ENCODE measurements at places on chromosomes 5 and 9.

DNA sequence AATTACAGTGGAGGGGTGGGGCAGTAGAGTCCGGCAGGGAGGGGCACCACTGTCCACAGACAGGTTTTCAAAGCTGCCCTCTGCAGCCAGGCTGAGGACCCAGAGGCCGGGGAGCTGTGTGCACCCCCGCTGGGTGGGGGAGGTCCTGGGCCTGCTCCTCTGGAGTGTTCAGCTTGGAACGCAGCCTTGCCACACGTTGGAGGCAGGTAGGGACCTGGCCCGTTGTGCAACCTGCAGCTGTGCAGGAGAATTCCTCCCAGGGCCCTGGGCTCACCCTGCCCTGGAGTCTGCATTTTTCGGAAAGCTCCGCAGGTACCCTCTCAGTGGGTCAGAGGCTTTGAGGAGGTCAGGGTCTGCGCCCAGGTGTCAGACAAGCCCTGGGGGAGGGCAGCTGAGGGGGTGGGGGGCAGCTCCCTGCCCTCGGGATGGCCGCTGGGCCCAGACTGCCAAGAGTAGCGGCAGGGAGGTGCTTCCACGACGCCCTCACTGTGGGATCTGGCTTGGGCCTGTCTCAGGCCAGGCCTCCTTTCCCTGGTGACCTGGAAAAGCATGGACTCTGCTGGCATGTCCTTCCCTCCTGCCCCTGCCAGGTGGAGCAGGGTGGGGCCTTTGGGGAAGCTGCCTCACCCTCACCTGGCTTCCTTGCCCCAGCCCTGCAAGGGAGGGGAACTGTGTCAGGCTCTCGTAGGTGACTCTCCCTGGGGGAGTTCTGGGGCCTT is 29.5 kb downstream of the RXRA start:
- DNase-seq, result no peak

DNA sequence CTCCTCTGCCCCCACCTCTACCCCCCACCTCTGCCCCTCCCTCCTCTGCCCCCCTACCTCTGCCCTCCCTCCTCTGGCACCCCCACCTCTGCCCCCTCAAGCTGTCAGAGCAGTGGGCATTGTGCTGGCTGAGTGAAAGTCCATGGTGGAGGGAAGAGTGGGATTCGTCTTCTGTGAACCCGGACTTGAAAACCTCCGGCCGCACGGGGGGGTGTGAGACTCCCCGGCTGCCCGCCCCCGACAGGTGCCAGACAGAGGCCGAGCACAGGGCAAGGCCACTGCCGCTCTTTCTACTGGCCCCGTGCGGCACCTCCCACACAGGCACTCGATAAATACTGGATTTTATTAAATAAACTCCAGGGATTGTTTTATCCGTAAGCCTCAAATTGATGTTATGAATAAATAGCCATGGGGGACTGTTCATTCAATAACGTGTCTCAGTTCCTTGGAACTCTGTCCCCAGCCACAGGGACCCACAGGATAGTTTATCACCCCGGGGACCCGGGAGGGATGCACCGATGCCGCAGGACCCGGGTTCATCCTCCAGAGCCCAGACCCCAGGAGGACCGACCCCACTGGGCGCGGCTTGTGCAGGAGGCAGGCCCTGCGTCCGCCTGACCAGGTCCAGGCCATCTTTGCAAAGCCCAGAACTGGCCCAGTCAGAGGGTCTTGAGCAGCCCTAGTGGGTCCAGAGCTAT is 2.6 kb upstream of the QRFP start:
- no peak for DNase-seq

- no peak for DNase-seq
Observed at GRCh38 chr9:72480921-72481320, 40.5 kb upstream of the TMC1 start.

DNA sequence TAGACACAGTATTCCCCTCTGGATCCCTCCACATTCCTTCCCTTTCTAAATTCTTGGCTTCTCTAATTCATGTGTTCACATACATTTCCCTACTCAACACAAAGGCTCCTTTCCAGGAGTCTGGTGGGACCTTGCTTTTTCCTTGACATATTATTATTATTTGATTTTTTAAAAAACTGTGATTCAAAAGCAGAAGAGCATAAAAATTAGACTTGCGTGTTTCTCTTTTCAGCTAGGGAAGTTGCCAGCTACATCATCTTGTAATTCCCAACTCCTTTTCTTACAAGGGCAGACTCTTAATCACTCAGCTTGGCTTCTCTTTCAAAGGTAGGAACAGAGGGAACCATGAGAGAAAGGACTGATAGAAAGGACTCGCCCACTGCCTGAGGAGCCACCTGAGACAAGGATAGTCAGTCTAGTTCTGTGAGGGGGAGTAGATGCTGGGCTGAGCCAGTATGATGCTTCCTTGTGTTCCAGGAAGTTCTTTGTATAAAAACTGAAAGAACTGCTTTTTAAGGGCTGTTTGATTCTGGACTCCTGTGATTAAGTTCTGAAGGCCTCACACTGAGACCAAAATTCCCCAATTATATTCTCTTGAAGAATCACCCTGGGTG is 51.0 kb upstream of the DPYSL3 start:
- peak; percentile 70 for DNase-seq

GRCh38 chr9:124254261-124254682 is 3.5 kb upstream of the NEK6 start:
- peak; percentile 12 for DNase-seq

GRCh38 chr9:122158202-122158601 is 1.4 kb downstream of the NDUFA8 start:
- no peak for DNase-seq

- DNase-seq, result peak; percentile 76
Observed at GRCh38 chr5:53480416-53481158, at the start of gene FST. Gene FST (plus strand): TSS chr5:53480629. CDS start chr5:53480792, 163 bp downstream.

GRCh38 chr5:118253225-118254061 is 734.9 kb downstream of the DTWD2 start:
- peak; percentile 41 for DNase-seq

- no peak for DNase-seq
Observed at GRCh38 chr9:109383356-109383755, 62.5 kb upstream of the EPB41L4B start.

- peak; percentile 45 for DNase-seq
Observed at GRCh38 chr5:159657771-159658170, 258.5 kb upstream of the ADRA1B start.

- no peak for DNase-seq
Observed at GRCh38 chr5:88393716-88394535, 125.3 kb upstream of the TMEM161B start.

- peak; percentile 24 for DNase-seq
Observed at GRCh38 chr5:61167382-61167781, 5.1 kb upstream of the SMIM15 start.

- no peak for DNase-seq
Observed at GRCh38 chr9:92425474-92425873, 1.2 kb upstream of the OMD start.

DNA sequence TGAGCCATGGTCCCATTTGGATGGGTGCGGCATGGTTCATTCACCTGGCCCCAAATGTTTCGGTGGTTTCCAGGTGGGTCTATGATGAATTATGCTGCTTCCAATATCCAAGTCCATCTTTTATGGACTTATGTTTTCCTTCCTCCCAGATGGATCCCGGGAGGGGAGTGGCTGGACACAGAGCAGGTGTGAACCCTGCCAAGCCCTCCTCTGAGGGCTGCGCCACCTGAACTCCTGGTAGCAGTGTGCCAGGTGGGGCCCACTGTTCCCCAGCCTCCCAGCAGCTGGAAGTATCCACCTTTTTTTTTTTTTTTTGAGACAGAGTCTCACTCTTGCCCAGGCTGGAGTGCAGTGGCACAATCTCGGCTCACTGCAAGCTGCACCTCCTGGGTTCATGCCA is 42.9 kb downstream of the WNK2 start:
- DNase-seq, result no peak

DNA sequence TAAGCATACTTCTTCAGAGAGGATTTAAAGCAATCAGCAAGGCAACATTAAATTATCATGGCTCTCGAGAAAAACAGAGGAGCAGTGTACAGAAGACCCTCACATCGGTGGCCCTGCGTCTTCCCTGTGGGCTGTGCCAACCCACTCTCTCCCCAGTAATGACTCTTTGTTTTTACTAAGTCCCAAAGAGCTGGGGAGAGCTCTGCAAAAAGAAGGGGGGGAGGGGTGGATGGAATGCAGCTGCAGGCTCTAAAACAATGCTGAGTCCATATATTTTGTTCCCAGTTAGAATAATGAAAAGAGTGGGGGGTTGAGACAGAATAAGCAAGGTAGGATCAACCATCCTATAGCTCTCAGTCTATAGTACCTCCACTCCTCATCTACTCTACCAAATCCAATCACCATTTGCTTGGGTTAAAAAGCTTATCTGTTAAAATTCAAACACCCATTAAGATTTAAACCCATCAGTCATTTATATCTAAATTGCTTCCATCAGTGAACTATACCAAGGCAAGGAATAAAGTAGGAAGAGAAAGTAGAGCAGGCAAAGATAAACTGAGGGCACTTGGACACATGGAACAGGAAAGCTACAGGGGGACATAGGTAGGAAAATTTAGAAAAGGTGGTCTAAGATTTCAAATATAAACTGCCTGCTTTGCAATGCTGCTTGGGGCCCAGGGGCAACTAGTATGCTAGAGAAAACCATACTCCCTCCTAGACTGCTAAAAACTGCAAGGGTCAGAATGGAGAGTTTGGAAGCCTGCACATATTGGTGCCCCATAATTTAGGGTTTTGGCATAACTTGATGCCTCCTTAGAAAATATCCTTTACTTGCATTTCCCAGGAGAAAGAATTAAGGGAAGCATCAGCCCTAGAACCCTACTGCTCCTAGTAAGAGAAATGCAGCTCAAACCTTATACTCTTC is 20.6 kb downstream of the ELL2 start:
- no peak for DNase-seq

GRCh38 chr9:135500525-135501260 is at the start of gene MRPS2:
Gene MRPS2 (plus strand): TSS chr9:135500682. CDS start chr9:135500711, 29 bp downstream.
- DNase-seq, result peak; percentile 92

GRCh38 chr5:140011297-140011802 is 31.7 kb downstream of the NRG2 start:
- no peak for DNase-seq

GRCh38 chr5:94745786-94746730 is 127.6 kb downstream of the SLF1 start:
- DNase-seq, result no peak

DNA sequence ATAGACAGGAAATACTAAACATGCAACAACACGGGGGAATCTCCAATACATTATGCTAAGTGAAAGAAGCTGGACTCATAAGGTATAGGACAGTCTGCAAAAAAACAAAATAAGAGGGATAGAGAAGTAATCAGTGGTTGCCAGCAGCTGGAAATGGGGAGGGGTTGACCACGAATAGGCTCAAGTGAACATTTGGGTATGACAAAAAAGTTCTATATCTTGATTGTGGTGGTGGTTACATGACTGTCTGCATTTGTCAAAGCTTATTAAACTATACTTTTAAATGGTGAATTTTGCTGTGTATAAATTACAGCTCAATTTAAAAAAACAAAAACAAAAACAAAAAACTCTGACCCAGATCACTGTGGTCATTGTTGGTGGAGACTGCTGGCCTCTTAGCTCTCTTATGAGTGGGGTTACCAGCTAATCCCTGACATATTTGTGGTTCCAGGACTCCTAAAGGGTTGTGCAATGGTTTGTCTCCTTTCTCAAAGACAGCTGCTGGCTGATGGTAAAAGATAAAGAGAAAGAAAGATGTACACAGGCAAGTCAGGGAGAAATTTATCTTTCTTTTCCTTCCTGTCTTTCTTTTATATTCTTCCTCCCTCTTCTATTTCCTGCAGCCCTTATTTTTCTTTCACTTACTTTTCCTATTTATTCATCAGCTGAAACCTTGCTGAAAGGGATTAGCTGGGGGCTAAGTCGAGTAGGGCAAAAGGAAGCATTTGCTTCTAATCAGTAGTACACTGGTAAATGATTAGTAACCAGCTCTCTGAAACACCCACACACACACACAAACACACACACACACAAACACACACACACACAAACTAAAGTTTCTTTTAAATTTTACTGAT is 42.6 kb upstream of the APC start:
- DNase-seq, result no peak

- DNase-seq, result no peak
Observed at GRCh38 chr5:142330026-142330425, 5.2 kb upstream of the SPRY4 start.

GRCh38 chr5:10600626-10601245 is 36.9 kb downstream of the ANKRD33B start:
- DNase-seq, result no peak

DNA sequence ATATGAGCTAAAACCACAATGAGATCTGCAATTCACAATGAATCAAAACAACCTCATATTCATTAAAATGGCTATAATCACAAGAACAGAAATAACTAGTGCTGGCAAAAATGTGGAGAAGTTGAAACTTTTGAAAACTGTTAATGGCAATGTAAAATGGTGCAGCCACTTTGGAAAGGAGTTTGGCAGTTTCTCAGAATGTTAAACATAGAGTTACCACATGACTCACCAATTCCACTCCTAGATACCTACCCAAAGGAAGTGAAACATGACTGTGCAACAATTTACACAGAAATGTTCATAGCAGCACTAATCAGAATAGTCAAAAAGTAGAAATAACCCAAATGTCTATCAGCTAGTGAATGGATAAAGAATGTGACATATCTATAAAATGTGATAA is 862.2 kb downstream of the DTWD2 start:
- no peak for DNase-seq

DNA sequence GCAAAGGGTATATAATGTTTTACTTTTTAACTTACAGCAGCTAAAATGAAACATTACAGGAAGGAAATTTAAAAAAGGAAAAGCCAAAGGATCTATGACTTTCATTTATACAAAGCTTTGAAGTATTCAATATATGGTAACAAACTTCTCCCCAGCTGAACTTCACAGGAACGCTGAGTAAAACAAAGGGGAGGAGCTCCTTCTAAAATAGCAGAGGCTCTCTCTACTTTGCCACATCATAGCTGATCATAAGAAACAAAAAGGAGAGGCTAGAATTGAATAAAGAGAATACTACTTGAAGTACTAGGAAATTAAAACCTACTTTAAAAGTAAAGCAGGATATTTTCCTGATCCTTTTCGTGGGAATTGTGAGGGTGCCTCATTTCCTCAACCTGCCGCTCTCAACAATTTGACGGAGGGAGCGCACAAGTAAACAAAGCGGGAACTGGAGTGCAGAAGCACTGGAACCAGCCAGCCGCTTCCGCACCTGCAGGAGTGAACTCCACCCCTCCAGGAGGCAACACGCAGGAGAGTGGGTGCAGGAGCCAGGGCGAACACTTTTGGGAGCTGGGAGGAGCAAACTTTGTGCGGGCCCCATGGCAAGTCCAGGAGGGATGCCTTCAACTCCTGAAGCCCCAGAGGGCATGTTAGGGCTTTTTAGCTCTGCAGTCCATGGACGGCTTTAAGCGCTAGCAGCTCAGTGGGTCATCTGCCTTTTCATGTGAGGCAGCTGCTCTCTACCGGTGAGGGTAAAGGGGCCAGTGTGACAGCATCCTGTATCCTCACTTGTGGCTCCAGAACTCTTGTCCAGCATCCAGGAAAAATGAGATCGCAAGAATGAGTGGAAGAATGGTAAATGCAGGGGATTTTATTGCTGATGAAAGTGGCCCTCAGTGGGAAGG is 757.4 kb downstream of the PTPRD start:
- no peak for DNase-seq

All from right hindlimb (tissue), 1 donor.